Adrenal gland (tissue), 19 donors: ENCODE measurements at places on chromosomes 5 and 9. TPM values are rescaled to one million over a fixed set of nuclear protein-coding genes. Genes with fewer than 3 reads are reported as not detected.

DNA sequence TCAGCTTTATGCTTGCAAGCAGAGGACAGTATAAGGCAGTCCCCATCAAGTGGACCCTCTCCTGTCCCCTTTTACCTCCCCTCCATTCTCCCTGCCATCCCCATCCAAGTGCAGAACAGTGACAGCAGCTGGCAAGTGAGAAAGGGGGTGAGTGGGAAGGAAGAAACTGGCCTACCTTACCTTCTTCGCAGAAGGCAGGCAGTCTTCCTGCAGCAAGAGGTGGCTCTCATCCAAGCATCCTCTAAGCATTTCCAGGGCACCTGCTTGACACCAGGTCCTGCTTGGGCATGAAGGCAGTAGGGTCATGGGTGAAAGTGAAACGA is 77.3 kb upstream of the SH3PXD2B start:
- no peak for DNase-seq

DNA sequence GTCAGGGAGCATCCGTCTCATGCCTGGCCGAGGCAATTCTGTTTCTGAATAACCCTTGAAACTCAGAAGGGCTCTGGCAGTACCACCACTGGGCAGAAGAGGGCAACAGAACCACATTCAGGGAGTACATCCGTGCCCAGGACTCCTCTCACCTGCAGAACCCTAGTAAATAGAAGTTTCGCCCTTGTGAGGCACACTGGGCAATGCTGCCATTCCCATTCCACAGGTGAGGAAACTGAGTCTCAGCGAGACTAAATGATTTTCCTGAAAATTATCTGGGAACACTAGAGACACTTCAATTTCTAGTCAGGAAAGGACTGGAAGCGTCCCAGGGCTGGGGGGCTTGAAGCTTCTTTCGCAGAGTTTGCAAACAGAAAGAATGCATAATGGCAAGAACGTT is 74.7 kb downstream of the FGF1 start:
- peak; percentile 78 for DNase-seq

GRCh38 chr5:126970517-126971017 is 59.8 kb downstream of the MARCHF3 start:
- DNase-seq: peak; percentile 47

DNA sequence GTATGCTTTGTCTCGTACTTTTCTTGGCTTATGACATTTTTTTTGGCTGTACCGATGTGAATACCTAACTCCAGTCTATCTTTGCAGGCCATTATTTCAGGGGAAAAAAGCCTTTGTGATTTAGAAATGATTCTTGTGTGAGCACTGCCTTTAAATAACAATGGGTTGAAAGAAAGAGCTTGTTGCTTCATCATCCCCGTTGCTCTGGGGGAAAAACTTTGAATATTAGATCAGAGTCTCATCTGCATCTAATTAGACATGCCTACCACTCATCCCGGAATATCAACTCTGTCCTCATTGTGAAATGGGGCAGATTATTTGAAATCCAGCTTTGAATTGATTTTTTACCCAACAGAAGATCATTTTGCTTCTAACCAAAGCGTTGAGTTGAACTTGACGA is 13.5 kb downstream of the CXCL14 start:
- DNase-seq: no peak

DNA sequence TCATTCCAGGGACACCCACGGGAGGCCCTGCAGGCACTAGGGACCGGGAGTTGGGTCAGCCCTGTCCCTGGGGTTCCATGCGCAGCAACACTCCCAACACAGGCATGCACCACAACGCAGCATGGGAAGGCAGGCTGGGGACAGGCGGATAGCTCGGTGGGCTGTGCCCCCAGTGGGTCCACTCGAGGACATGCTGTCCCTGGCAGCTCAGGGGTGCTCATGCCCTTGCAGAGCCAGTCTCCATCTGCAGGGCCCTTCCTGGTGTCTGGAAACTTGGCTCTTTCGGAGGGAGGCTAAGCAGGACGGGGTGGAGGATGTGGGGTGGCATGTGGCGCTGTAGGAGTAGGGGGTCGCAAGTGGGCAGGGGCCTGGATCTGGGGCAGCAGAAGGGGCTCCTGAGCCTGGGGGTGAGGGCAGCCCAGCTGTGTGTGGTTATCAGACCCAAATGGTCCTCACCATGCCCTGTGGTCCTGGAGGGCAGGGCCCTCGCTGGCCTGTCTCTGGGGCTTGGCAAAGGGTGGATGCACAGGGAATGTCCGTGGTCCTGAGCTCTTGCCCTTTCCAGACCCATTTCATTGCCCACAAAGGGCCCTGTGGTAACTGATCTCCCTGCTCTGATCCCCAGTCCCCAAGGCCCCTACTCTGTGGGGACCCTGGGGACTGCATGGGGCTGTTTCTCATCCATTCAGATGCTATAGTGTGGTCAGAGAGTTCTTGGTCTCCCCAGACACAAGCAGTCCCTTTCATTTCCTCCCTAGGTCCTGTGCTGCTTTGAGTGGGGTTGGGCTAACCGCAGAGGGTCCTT is 90.3 kb upstream of the PHYKPL start:
- no peak for DNase-seq

- DNase-seq: no peak
Observed at GRCh38 chr5:54470677-54471076, 15.2 kb downstream of the HSPB3 start.

DNA sequence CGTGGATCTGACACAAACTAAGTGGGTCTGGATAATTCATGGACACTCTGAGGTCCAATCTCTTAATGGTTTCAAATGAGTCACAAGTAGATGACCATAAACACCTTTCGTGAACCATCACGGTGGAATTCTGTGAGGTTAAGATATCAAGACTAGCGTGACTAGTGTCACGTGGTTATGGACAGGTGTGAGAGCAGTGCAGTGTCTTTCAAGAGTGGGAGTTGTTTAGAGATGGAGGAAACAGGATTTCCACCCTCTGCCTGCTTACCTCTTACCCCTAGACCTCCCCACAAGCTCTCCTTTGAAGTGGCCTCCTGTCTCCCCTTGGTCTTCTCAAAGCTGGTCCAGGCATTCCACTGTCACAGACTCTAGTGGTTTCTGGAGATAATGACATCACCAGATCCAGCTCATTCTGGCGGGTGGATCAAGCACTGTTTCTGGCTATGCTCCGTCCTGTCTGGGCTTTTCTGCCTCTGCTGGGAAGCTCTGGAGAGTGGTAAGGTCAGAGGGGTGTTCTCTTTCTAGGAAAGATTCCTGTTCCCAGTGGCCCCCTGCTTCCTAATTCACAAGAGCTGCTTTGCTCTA is 20.0 kb upstream of the ZNF782 start:
- no peak for DNase-seq

CATSPER3 gene
- 1.4 TPM for polyA plus RNA-seq
